Left lung (tissue), 14 donors: ENCODE measurements at places on chromosomes 13 and 19. TPM values are rescaled to one million over a fixed set of nuclear protein-coding genes. Genes with fewer than 3 reads are reported as not detected.

- DNase-seq, result no peak
Measured at GRCh38 chr19:10452726-10453618, 32.6 kb downstream of the PDE4A start.

ZIK1 gene
- 4.7 TPM for total RNA-seq

- no peak for DNase-seq
Measured at GRCh38 chr19:18789883-18790565, 1.1 kb downstream of the COMP start.

HIF3A gene
- total RNA-seq, result 30.1 TPM

LILRB5 gene
- total RNA-seq, result 16.5 TPM

DNA sequence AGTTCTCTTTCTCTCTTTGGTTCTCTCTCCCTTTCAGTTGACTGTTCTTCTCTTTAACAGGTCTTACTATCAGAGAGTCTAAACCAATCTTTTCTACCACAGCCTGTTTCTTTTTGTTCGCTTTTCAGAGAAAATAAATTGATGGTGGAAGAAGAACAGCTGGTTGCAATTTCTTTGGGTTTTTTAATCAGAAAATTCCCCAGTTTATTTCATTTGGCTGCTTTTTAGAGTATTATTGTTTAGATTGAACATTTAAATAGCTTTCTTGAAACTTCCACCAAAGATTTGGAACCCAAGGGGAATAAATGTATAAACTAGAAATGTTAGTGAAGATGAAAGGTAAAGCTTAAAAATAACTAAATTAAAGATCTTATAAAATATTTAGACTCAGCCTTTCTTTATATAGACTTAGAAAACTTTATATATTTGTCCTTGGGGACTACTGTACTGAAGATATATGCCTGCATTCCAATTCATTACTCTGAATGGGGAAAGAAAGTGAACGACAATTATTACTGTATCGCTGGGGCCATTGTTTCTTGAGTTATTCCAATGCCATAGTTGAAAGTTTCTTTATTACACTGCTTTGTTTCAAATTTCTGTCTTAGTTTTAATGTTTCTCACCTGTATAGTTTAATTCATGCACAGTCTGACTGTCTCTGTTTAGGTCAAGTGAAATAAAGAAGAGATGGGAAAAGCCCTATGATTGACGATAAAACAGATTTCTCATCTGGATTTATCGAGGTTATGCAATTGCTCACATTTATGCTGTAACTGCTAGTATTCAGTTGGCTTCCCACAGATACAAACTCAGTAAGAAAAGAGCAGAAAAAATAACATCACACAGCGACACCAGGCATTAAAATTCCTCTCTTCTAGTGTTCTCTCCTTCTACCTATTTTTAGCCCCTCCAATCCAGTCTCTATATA, 169.4 kb upstream of the CSNK1A1L start:
- no peak for DNase-seq

GRCh38 chr13:51999921-52000320, 11.3 kb downstream of the ATP7B start:
- DNase-seq, result no peak

DNA sequence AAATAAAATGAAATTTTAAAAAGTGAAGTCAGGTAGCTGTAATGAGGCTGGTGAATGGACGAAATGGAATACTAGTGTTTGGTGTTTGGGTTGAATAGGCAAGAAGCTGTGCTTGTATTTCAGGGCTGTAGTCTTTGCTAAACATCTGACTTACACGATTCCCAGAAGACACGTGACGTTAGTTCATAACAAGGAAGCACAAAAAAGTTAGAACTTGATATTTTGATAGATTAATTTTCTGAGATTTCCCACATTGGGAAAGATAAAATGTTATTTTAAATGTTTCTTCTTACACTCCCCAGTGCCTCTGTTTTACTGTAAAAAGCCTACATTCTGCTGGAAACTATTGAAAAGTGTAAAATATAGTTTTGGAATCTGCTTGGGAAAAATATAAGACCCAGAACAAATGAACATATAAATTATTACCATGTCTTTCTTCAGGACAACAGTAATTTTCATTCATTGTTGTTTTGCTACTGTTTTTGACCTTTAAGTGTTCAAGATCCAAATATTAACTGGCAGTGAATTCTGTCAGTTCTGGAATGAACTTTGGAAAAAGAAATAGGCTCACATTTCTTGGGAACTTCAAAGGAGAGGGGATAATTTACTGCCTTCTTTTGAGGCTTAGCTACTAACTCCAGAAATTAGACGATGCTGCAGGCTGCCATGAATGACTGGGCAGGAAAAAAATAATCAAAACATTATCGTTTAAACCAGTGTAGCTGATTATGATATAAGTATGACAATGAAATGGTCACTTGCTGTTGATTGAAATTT, 241.3 kb downstream of the SLITRK6 start:
- no peak for DNase-seq

GRCh38 chr13:49877629-49878218, 58.4 kb downstream of the SPRYD7 start:
- no peak for DNase-seq

DNA sequence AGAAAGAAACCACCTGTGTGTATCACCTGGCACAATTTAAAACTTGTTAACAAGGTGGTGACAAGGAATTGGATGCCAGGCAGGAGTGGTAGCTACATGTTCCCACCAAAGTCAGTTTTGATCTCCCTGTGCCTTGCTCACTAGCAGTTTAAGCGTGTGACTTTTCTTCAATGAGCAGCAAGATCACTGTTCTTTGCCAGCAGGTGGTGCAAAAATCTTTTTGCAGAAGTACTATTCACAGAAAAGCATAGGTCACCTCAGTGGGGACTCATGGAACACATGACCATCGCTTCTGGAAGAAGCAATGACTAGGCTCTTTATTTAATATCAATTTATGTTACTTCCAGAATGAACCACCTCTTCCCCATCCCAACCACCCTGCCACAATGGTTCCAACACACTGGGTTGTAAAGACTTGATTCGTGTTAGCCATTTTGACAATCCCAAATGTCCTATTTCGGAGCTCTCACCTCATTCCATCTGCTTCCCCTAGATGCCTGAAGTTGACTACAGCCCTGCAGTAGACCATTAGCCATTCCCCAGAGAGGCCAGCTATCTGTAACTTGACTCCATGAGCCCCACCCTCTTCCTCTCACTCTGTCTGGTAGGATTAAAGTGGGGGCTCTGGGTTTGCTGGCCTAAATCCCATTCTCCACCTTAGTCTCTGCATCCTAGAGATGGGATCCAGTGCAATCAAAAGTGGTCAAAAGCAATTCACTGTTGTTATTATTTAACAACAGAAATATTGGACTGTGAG, 59.1 kb upstream of the TNFRSF19 start:
- DNase-seq, result peak; percentile 40

DNA sequence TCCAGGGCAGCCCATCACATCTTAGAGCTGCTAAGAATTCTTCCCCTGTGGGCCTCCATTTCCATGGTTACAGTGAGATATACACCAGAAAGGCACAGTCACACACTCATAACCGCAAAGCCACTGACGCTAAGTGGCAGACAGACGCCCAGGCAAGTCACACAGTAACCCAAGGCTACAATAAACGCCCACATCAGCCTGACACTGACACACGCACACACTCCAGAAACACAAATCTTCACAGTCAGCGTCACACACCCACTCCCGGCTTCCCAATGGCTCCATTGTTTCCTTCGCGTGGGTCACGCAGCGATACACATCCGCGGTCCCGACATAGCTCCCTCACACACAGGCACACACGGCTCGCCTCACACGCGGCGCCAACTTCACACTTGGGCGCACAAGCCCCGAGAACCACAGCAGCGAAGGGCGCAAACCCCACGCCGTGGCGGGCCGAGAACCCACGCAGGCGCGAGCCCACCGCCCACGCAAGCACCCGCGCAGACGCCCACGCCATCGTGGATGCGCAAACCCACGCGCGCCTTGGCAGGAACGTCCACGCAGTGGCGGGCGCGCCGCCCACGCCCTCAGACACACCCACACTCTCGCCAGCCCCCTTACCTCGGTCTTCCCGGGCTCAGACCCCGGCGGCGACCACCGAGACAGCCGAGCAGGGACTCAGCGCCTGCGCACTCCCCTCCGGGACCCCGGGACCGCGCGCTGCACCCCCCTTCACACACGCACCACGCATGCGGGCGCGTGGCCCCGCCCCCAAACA, at the start of gene ZNF667:
ZNF667 (minus strand) TSS at position 695 of the 778 bp plus-strand sequence. CDS start 14,975 bp downstream, outside the sequence.
- DNase-seq, result peak; percentile 41

DNA sequence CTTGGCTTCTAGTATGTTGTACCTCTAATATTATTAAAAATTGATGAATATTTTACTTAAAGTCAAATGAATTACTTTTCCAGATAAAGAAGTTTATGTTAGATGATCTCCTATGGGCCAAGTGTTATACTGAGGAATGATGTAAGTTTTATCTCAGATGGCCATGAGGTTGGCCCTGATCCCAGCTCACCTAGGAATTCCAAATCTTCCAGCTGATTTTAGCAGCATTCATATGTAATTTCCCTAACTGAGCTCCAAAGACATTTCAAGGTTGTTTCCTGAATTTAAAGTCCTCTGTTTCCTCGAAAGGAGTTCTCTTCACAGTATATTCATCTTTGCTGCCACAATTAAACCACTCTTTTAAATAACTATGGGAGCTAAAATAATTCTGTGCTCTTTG, 1670.4 kb upstream of the SPRY2 start:
- no peak for DNase-seq

PSG7 gene
- total RNA-seq, result not detected

DNA sequence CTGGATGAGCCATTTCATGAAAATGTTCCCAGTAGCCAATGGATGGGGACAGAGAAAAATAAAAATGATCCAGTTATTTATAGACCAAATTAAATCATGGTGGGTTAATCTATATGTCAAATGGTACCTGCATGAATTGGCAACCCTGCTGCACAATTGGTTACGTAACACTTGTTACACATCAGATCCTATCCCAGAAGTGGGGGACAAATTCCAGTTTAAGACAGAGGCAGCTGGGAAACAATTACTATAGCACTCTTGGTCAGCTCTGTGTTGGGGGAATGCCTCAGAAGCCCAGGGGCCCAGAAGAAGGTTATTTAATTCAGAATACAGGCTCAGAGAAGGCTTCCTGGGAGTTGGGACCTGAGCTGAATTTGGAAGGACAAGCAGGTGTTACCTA, 81.1 kb upstream of the FLT1 start:
- no peak for DNase-seq

DNA sequence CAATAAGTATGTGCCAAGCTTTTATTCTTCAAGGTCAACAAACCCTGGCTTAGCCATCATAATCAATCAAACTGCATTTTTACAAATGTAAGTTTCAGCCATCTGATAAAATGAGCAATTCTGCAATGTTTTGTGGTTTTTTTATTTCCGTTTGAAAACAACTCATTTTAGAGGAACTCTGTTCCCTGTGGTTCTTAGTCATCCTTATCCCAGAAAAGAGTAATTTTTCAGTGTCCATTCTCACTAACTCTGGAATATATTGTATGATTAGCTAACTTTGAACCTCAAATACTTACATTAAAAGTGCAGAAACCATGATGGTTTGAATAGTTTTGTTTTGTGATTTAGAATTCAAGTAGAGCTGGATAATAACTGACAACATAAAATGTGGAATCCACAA, 87.6 kb downstream of the IRS2 start:
- no peak for DNase-seq

DNA sequence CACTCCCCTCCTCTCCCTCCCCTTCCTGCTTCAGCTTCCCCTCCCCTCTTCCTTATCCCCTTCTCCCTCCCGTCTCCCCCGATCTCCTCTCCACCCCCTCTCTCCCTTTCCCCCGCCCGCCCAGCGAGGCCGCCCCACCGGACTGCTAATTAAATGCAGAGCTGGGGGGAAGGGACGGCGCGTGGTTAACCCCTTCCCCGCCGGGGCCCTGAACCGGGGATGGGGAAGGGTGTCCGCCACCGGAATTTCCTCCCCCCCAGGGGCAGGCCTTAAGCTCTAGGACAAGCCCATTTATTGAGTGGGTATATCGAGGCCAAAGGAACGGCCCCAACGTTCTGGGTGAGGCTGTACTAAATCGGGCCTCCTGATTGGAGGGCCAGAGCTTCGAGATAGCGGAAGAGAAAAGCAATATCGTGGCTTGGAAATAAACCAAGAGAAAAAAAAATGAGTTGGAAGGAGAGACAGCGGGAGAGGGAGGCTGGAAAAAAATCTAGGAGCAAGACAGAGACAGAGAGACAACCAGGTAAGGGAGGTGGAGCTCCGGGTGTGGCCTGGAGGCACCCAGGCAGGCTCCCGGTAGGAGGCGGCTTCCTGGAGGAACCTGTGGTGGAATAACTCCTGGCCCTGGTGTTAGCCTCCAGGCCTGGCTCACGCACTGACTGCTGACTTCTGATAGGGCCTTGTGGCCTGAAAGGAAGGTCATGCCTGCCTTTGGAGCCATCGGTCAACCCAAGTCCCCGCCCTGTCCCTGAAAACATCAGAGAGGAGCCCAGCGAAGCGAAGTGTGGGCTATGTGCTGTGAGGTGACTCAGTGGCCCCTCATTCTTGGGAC, 11.6 kb upstream of the JUND start:
- DNase-seq, result peak; percentile 91

- no peak for DNase-seq
Measured at GRCh38 chr19:10812196-10812595, 23.8 kb downstream of the TMED1 start.

ZNF98 gene
- not detected for total RNA-seq

DNA sequence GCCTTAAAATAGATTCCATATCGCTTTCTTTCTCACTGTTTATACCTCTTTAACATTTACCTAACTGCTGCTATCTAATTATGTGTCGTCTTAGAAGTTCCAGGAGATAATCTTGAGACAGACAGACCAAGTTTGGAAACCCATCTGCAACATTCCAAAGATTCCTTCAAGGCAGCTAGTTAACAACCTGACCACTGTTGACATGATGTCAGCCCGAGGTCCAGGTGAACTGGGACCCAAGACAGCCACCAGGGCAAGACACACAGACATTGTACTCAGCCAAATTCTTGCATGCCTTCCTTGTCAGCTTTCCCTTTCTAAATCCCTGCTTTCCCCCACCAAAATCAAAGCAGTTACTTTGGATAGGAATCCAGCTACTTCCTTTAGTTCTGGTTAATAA, 1476.5 kb upstream of the PRR20A start:
- DNase-seq, result no peak

GRCh38 chr19:14369399-14370168, 11.7 kb upstream of the ADGRE5 start:
- no peak for DNase-seq

DNA sequence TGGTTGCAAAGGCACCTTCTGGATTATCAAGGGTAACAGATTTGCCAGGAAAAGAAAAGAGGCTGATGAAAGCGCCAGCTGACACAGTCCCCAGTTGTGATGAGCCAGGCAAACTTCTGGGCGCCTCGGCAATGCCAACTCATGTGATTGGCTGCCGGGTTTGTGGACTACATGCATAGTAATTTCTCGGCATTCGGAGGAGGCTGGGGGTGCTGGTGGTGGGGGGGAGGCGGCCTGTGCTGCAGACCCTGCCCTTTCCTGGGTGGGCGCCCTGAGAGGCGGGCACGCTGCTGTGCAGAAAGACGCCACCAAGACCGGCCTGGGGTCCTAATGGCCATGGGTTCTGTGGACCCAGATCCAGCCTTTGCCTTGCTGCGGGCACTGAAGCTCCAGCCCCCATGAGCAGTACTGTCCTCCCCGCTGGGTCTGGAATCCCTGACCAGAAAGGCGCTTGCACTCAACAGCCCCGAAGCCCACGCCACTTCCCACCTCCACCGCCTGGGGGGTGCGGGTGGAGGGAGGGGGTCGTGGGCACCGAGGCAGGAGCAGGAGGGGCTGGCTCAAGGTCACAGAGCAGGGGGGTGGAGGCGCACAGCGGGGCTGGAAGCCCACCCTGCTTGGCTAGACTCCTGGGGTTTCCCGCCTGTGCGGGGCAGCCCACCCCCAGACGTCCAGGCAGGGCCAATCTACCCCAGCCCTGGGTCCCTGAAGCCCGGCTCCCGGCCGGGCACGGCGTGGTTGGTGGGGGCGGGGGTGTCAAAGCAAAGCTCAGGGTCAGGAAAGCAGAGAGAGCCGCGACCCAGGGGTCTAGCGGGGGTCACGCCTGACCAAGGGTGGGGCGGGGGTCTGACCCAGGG, 1.0 kb downstream of the DIRAS1 start:
- DNase-seq, result no peak

DACT3 gene
- 6.6 TPM for total RNA-seq
